ENCODE measurements at places on chromosomes 16 and 17. TPM values are rescaled to one million over a fixed set of nuclear protein-coding genes. Genes with fewer than 3 reads are reported as not detected.

CCL5 gene
- 224 TPM for total RNA-seq

DNA sequence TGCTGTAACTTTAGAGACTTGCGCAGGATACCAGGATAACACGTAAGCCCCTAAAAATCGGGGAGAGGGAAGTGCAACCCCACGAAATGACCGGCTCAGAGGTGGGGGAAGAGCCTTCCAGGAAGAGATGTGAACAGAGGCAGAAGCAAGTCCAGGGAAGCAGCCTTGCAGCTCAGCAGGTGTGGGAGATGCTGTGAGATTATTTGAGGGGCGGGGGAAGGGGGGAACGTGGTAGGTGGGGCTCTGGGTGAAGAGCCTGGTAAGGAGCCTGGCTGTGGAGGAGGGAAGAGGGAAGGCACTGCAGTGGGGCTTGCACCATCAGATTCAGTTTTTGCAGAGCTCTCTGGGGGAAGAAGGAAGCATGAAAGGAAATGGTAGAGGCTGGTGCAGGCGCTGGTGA, 95.4 kb upstream of the CACNG5 start:
- no peaks in the 10 kb centered on the region for H3K27me3 ChIP-seq
- H3K4me3 ChIP-seq, result no peak overlapping the region
- no peak for DNase-seq
- H3K27ac ChIP-seq, result no peak overlapping the region
- H3K4me1 ChIP-seq, result no peaks in the 10 kb centered on the region

- DNase-seq, result peak; percentile 57
- no peak within 1 kb of the TSS for H3K4me3 ChIP-seq
- no peak within 1 kb of the TSS for H3K27ac ChIP-seq
These were observed at the start of gene ABCC3 for GRCh38 chr17:50634224-50634914. ABCC3 (plus strand) TSS chr17:50634881; CDS start chr17:50634937, 56 bp downstream.

MYH2 gene
- not detected for total RNA-seq

TIMP2 gene
- 0.43 TPM for total RNA-seq

- H3K36me3 ChIP-seq, result no peaks in the 10 kb centered on the region
- peaks cover 72% of the 10 kb centered on the region for H3K27me3 ChIP-seq
- no peak overlapping the region for H3K4me3 ChIP-seq
- DNase-seq, result no peak
- peaks cover 30% of the 10 kb centered on the region for H3K4me1 ChIP-seq
- H3K27ac ChIP-seq, result no peak overlapping the region
These were observed 2.7 kb upstream of the HOXB9 start for GRCh38 chr17:48628649-48629410.

KRTAP4-4 gene
- not detected for total RNA-seq

GRCh38 chr17:59388069-59388556, 56.7 kb downstream of the YPEL2 start:
- no peaks in the 10 kb centered on the region for H3K4me1 ChIP-seq
- H3K36me3 ChIP-seq, result no peaks in the 10 kb centered on the region
- DNase-seq, result no peak
- no peaks in the 10 kb centered on the region for H3K27me3 ChIP-seq
- H3K4me3 ChIP-seq, result no peak overlapping the region

DNA sequence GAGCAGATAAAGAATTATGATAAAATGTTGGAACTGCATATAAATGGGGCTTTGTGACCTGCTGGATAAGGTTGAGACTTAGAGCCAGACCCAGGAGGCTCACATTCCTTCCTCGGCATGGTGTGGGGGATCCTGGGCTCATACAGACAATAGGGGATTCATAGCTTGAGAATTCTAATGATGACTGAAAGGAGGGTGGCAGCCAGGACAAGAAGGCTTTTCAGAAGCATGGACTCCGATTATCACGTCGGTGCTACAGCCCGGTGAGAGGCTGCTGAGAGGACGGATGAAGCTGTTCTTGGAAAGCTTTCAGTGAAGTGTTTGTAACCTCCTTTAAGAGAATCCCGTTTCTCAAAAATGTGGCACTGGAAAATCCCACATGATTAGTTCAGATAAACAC, 167.2 kb downstream of the ANKFN1 start:
- H3K27ac ChIP-seq, result no peak overlapping the region
- H3K36me3 ChIP-seq, result no peaks in the 10 kb centered on the region
- no peak for DNase-seq
- no peak overlapping the region for H3K4me3 ChIP-seq
- H3K27me3 ChIP-seq, result peaks cover 22% of the 10 kb centered on the region

HSPB9 gene
- not detected for total RNA-seq

DNA sequence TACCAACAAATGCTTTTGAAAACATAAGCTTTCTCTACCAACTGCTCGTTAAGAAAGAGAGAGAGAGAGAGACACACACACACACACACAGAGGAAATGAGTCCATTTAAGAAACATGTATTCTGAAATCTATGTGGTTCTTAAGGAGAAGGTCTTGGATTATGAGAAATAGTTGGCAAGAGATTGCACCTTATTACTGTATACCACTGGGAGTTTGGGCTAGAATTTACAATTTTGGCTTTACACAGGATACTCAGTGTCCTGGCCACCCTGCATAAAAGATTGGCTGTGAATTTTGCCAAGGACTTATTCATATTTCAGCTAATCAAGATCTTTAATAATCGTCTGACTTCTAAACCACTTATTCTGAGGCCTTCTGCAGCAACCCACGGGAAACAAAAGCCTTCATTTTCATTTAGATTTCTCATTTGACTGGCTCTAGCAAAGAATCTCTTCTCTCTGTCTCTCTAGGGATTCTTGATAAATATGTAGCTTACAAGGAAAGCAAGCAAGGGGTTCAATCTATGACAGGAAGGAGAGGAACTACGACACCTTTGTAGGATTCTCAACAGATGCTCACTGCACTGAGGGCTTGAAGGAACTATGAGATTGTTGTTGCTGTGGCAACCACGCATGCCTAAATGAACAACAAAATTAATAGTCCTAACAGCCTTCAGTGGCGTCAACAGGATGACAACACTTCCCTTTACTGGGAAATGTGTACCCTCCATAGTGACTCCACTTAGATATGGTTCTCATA, 75.3 kb upstream of the GNAO1 start:
- H3K36me3 ChIP-seq, result no peaks in the 10 kb centered on the region
- no peak overlapping the region for H3K27ac ChIP-seq
- H3K4me1 ChIP-seq, result no peaks in the 10 kb centered on the region
- H3K27me3 ChIP-seq, result peaks cover 12% of the 10 kb centered on the region

DNA sequence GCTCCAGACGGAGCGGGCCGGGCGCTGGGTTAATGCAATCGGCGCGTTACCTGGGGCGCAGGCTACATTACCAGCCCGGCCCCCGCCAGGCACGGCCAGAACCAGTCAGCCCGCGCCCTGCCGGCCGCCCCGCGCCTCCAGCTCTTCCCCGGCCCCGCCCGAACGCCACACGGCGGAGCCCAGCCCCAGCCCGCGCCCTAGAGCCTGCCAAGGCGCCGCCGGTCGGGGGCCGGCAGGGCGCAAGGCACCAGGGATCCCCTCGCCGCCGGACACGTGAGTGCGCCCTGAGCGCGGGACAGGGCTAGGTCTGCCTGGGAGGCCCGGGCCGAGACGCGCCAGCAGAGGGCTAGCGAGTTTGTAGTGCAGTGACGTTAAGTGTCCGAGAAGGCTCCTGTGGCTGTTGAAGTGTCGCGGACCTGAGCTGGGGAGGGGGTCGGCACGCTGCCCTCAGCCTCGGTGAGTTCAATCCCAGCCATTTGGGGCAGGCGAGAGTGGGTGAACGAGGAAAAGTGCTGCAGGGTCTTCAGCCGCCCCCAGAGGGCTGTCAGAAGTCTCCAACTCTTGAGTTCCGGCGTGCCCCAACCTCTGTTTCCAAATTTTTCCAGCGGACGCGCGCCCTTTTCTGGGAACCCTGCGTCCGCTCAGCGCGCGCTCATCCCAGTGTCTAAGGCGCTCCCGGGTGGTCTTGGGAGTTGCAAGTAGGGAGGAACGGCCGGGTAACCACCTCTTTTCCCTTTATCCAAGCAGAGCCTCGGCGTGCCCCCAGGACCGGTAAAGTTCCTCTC, at the start of gene SLC6A2:
SLC6A2 (plus strand) TSS at position 92 of the 785 bp plus-strand sequence. CDS start 707 bp downstream, outside the sequence.
- no peaks in the 10 kb centered on the region for H3K36me3 ChIP-seq
- peaks cover 13% of the 10 kb centered on the region for H3K27me3 ChIP-seq
- H3K4me1 ChIP-seq, result no peaks in the 10 kb centered on the region
- no peak within 1 kb of the TSS for H3K27ac ChIP-seq

DNA sequence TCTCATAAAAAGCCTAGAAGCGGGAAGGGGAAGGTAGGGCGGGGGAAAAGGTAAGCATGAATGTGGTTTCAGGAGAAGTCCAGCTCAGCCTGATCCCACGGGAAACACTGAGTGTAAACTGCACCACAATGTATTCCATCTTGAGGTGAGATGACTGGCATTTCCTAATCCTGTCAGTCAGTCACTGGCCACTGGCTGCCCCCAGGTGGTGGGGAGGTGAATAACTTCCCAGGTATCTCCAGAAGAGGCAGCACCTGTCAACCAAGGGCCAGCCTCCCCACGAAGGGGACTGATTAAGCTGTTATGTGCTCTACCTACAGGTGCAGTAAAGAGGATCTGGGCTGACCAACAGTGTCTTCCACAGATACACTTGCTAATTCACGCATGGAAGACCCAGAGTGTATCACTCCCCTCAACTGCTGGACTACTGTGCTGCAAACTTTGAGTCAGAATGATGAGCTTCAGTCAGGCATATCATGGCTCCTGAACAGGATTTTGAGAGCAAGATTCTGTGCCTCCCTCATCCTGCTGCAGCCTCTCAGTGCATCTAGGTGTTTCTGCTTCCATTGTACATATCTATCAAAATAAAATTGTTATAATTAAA, 108.5 kb upstream of the CCL2 start:
- no peak overlapping the region for H3K4me3 ChIP-seq
- no peaks in the 10 kb centered on the region for H3K36me3 ChIP-seq
- DNase-seq, result no peak

TRIM47 gene
- total RNA-seq, result 1.6 TPM

DNA sequence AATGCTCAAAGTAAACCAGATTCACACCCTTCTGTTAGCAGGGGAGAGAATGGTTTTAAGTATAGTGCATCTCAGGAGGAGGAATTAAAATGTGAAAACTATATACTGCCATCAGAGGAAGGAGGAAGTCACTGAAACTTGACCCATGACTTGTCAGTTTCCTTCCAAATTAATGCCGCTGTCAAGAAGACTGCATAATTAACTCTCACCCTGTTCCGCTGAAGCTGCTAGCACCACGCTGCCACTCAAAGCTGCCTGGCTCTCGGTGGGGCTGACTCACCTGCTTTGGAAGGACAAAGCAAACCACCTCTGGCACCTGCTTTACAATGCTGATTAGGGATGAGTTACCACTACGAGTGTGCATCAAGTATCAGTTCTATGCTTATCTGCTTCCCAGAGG, 37.8 kb upstream of the ULK2 start:
- no peak for DNase-seq
- H3K27me3 ChIP-seq, result no peaks in the 10 kb centered on the region
- no peaks in the 10 kb centered on the region for H3K4me1 ChIP-seq
- no peak overlapping the region for H3K27ac ChIP-seq

DNA sequence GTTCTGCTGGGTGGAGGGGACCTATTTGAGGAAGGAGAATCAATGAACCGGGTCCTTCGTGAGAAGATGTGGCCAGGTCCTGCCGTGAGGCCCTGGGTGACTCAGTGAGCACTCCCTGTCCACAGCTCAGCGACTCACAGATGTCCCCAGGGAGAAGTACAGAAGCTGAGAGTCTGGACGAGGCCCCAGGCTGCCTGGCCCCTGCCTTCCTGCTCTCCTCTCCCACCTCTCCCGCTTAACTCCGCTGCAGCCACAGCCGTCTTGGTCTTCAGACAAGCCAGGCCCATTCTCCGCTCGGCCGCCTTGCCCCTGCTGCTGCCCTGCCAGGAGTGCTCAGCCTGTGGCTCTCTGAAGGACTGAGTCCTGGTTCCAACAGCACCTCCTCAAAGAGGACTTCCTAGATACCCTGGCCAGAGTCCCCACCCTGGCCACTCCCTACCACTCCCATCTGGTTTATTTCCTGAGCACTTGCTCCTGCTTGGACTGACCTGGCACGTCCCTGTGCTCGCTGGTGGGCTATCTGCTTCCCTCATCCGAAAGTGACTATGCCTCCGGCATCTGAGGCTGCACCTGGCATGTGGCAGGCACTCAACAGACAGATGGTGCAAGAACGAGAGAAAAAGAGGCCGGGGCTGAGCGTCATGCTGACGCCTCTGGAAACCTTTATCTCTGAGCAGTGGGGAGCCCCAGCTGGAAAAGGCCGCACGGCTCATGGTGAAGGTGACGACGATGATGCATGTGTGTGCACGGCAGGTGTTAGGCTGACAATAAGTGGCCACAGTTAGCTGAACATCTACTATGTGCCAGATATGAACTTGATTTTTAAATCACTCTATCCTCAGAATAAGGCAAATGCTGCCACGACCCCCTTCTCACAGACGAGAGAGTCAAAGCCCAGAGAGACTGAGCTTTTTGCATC, 9.2 kb upstream of the TNFRSF13B start:
- no peaks in the 10 kb centered on the region for H3K27me3 ChIP-seq
- H3K4me1 ChIP-seq, result peaks cover 14% of the 10 kb centered on the region
- H3K4me3 ChIP-seq, result no peak overlapping the region
- no peaks in the 10 kb centered on the region for H3K36me3 ChIP-seq
- no peak overlapping the region for H3K27ac ChIP-seq
- DNase-seq, result no peak

- H3K27me3 ChIP-seq, result no peaks in the 10 kb centered on the region
- H3K4me1 ChIP-seq, result peaks cover 18% of the 10 kb centered on the region
- H3K27ac ChIP-seq, result no peak overlapping the region
- no peak overlapping the region for H3K4me3 ChIP-seq
- peaks cover 48% of the 10 kb centered on the region for H3K36me3 ChIP-seq
These were observed 66.3 kb downstream of the CACNG1 start for GRCh38 chr17:67110619-67111018.

GRCh38 chr16:29903590-29903989, 3.3 kb downstream of the ASPHD1 start:
- DNase-seq, result no peak
- H3K36me3 ChIP-seq, result no peaks in the 10 kb centered on the region
- peaks cover 12% of the 10 kb centered on the region for H3K4me1 ChIP-seq
- H3K27ac ChIP-seq, result no peak overlapping the region
- no peak overlapping the region for H3K4me3 ChIP-seq
- peaks cover 8% of the 10 kb centered on the region for H3K27me3 ChIP-seq

Data from natural killer cell treated with Interleukin-12 subunit alpha and Interleukin-12 subunit beta and Interleukin-15 and Interleukin-18, amount 100 ng/mL, for 72 hours (primary cell).